ENCODE measurements at places on chromosomes 1 and 21. TPM values are rescaled to one million over a fixed set of nuclear protein-coding genes. Genes with fewer than 3 reads are reported as not detected.

GRCh38 chr1:30046751-30047150 is 676.6 kb downstream of the MATN1 start:
- no peak for DNase-seq

The RGS1 gene
- total RNA-seq = not detected

DNA sequence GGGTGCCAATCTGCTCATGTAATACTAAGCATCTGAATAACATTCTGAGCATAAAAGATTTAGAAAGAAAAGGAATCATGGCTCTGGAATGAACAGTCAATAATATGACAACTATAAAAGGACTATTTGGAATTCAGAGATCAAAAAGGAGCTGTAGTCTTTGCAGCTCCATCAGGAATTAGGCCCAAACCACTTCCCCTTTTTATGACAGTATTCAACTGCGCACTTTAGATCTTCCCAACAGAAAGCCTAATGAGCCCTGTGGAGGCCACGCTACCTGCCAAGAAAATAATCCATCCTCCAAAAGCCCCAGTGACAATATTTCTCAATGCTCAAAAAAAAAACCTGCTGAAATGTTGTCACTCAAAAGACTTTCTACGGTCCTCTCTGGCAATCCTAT is 163.2 kb downstream of the SNX7 start:
- no peak for DNase-seq

DNA sequence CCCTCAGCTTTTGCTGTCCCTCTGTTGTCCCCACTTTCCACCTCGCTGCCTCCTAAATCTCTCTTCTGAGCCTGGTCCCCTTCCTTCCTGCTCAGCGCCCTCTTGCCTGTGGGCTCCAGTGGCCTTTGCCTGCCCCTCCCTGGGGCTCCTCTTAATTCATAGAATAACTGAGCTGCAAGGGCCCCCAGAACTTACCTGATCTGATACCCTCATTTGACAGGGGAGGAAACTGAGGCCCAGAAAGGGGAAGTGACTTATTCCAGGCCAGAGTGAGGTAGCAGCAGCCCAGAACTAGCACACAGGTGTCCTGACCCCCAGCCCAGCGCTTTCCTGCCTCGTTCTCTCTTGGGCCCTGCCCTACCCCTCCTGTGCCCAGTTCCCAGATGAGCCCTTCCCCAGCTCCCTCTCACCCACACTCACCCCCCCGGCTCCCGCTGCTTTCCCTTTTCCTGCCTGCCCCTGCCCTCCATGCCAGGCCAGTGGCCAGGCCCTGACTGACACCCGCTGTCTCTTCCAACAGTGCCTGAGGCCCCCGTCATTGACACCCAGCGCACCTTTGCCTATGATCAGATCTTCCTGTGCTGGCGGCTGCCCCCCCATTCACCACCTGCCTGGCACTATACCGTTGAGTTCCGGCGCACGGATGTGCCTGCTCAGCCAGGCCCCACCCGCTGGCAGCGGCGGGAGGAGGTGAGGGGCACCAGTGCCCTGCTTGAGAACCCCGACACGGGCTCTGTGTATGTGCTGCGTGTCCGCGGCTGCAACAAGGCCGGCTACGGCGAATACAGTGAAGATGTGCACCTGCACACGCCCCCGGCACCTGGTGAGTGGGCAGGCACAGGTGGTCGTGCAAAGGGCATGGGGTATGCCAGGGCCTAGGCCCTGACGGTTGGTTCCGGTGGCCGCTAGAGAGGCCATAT is 5.7 kb downstream of the TRIM46 start:
- DNase-seq = no peak

The CRP gene
- not detected for total RNA-seq

Data from PC-3 (cell line).